ENCODE measurements at places on chromosomes 11 and 22.
A peak's percentile ranks its signal among the peaks of the same experiment; 100 is the strongest.

- DNase-seq, result no peak
Measured at GRCh38 chr11:133808393-133809140, 36.7 kb downstream of the SPATA19 start.

DNA sequence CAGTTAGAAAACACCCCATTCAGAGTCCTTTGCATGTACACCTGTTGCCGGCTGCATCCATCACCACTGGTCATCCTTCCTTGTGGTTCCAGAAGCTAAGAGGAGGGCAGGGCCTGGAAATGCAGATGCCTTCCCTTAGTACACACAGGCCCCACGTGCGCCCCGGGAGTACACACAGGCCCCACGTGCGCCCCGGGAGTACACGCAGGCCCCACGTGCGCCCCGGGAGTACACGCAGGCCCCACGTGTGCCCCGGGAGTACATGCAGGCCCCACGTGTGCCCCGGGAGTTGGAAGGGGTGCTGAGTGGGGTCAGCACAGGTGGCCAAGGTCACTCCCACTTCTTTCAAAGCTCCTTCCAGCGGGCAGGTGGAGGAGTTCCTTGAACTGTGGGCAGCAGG, 1141.9 kb downstream of the BRD1 start:
- DNase-seq, result no peak

GRCh38 chr22:50521710-50522109, 3.7 kb downstream of the SCO2 start:
- DNase-seq, result no peak

DNA sequence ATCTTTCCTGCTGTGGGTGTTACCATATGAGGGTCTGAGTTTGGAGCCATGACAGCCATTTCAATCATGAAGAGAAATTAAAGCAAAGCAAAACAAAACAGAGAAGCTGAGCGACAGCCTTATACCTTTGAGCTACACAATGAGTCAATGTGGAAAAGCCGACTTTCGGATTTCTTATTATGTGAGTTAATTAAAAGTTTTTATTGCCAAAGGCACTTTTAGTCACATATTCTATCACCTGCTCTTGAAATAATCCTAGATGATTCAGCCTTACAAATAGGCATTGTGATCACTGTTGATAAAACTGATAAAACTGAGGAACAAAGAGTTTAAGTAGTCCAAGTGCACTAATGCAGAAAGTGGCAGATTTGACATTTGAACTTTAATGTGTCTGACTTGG, 381.9 kb upstream of the TENM4 start:
- no peak for DNase-seq

DNA sequence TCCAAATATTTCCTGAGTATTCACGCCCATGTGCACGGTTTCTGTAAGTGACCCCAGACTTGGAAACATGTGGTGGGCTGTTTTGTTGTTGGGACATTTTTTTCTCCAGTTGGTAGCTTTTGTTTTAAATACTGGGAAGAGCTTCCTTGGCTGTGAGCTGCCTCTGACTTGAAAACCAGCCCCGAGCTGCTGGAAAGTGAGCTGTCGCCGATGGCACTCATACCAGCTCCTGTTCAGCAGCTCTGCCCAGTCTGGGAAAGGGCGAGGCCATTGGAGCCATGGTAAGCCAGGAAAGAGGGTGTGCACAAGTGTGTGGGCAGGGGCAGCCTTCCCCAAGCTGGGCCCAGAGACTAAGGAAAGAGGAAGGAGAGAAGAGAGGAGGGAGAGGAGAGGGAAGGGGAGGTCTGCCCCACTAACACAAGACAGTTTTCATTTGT, 3.2 kb upstream of the FLI1 start:
- DNase-seq, result no peak

GRCh38 chr11:88538098-88538497, 200.6 kb upstream of the CTSC start:
- DNase-seq, result no peak

- DNase-seq, result peak; percentile 53
Measured at GRCh38 chr22:39943337-39943736, 16.9 kb upstream of the TMA7B start.

DNA sequence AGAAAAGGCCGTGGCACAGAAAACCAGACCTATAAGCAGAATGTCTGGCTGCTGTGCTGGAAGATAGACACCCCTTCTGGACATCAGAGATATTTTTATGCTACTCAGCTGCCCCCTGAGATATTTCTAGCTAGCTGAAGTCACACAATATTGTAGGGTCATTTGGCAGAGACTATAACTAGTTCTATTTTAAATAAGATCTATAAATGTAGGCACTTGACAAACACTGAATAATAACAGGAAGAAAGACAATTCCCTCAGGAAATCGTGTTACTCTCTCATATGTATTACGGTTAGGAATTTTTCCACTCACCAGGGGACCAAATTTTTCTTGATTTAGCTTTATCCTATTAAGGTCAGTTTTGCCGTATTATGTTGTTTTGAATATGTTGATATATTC, 845.4 kb downstream of the OPCML start:
- no peak for DNase-seq

- DNase-seq, result no peak
Measured at GRCh38 chr11:40306938-40307548, 1152.4 kb downstream of the LRRC4C start.

GRCh38 chr11:113841691-113842090, 33.7 kb downstream of the USP28 start:
- DNase-seq, result no peak

DNA sequence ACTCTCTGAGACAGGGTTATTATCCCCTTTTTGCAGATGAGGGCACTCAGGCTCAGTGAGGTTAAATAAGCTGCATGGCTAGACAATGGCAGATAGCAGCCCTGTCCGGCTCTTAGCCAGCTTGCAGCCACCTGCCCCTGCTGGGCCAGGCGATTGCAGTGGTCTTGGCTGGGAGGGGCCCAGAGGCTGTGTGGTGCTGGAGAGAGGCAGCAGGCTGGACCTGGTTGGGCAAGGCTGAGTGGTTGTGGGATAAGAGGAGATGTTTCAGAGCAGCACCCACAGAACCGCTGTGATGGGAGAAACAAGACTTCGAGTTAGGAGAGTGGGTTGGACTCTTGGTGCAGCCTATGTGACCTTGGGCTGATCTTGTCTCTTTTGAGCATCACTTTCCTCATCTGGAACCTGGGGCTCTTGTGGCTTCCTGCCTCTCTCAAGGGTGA, 25.5 kb downstream of the PTPRJ start:
- DNase-seq, result no peak

- no peak for DNase-seq
Measured at GRCh38 chr11:746289-747157, 741 bp upstream of the TALDO1 start.

GRCh38 chr11:64751136-64751535, 7.2 kb upstream of the RASGRP2 start:
- DNase-seq, result no peak

DNA sequence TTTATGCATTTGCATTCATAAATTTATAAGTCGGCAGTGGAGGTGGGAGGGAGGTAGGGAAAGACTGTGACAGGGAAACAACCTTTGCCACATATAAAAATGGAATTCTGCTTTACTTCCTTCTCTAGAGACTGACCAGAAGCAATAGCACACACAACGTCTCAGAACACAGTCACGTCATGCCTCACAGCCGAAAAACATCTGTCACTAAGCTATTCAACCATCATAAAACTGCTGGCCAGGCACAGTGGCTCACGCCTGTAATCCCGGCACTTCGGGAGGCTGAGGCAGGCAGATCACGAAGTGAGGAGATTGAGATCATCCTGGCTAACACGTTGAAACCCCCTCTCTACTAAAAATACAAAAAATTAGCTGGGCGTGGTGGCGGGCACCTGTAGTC, 101.0 kb upstream of the CHRM4 start:
- DNase-seq, result no peak

DNA sequence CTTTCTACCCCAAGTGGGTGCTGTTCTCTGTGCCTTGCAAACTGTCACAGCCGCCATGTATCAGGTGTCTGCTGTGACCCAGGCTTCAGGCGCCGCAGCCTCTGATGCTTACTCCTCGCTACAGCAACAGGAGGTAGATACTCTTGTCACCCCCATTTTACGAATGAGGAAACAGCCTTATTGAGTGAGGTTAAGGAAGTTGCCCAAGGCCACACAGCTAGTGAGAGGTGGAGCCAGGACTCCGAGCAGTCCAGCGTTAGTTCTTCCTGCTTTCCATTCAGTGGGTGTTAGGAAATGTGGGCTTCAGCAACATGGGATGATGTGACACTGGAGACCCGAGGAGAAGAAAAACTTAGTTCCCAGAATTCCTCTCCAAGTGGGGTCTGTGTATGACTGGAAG, 14.3 kb downstream of the RNF215 start:
- no peak for DNase-seq

GRCh38 chr11:114977651-114978050, 299.3 kb downstream of the NXPE2 start:
- DNase-seq, result no peak

DNA sequence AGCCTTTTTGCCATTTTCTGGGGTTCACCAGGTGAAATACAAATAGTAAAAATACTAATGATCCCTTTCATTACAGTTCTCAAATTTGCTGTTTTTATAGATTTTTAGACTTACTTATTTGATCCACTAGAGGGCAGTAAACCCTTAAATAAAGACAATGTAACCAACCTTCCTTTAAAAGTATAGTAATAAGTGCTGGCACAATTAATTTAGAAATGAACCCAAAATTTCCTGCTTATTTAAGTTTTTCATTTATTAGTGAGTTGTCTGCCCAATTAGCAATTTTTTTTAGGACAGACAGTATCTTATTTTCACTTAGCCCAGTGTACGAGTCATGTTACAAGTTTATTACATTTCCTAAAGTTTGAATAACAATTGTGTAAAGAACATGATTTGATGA, 4.7 kb downstream of the DDIAS start:
- DNase-seq, result no peak

DNA sequence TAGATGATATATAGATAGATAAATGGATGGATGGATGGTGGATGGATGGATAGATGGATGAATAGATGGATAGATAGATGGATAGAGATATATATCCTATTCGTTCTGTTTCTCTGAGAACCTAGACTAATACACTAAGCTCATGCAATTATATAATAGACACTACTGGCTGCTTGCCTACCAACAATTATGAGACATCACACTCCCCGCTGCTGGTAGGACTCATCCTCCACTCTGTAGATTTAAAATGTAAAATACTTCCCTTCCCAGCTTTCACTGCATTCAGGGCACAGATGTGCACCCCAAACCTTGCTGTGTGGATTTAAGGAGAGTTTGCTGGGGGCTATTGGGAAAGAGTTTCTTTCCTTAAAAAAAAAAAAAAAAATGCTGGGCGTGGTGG, 28.3 kb upstream of the RCN1 start:
- DNase-seq, result no peak

- no peak for DNase-seq
Measured at GRCh38 chr22:41931701-41932269, 5.2 kb upstream of the TNFRSF13C start.

DNA sequence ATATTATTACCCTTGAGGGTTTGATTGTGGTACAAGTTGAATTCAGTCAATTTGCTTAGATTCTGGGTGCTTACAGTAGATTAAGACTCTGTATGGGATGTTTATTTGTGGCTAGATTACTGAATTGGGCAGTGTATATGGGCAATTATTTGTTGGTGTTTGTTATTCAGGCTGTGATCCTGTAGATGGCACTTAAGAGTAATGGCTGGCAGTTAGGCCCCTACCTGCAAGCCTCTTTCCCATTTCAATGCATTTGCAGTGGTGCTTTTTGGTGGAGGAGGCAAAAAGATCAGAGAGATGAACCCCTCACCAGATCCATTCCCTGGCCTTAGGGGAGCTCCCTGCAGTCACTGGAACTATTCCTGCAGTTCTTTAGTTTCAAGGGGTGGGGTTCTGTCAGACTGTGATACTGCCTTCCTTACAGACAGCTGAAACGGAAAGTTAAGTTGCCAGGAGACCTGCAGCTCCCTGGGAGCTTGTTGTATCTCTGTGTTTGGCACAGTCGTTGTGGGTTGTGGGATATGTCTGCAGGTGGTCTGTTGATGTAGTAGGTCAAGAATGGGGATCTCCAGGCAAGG, 199.5 kb downstream of the AASDHPPT start:
- no peak for DNase-seq

GRCh38 chr11:10914050-10914449, 56.2 kb upstream of the ZBED5 start:
- DNase-seq, result no peak

- DNase-seq, result no peak
Measured at GRCh38 chr11:92855607-92856405, 113.6 kb upstream of the MTNR1B start.

DNA sequence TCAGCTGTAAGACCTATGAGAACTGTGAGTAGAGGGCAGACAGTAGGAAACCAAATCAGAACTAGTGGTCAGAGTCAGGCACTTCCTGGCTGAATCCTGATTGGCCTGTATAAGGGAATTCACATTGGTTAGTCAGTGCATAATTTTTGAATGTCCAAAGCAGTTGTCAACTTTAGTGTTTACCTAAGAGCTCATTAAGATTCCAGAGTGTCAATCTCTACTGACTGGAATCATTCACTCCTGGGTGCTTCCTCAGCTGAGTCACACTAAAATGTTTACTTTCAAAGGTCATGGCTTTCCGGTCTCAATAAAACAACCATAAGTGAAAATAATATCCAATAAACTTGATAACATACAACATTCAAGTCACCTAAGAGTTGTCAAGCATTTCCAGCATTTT, 306.1 kb downstream of the C11orf87 start:
- no peak for DNase-seq

Data from stimulated activated CD8-positive, alpha-beta memory T cell treated with anti-CD3 and anti-CD28 coated beads, Interleukin-15, amount 100 ng/mL, for 48 hours (primary cell).